G401 (cell line): ENCODE measurements at places on chromosomes 5 and 9. TPM values are rescaled to one million over a fixed set of nuclear protein-coding genes. Genes with fewer than 3 reads are reported as not detected.

The HBEGF gene
- total RNA-seq = 28.3 and 40.1 TPM in 2 replicates

The LECT2 gene
- total RNA-seq = not detected in 2 replicates

The TMEM252 gene
- not detected in 2 replicates for total RNA-seq

The SPINK5 gene
- total RNA-seq = not detected in 2 replicates

The HEXB gene
- 661 and 662 TPM in 2 replicates for total RNA-seq

The GRXCR2 gene
- not detected in 2 replicates for total RNA-seq

The ANKDD1B gene
- not detected in 2 replicates for total RNA-seq

The PTPRD gene
- 13.0 and 15.0 TPM in 2 replicates for total RNA-seq

The GALNT12 gene
- 5.6 and 9.5 TPM in 2 replicates for total RNA-seq

The SPINK7 gene
- total RNA-seq = not detected in 2 replicates

The SLC23A1 gene
- not detected in 2 replicates for total RNA-seq

The GLRA1 gene
- not detected in 2 replicates for total RNA-seq

The TXNDC8 gene
- not detected in 2 replicates for total RNA-seq

The C9orf78 gene
- total RNA-seq = 23.4 and 49.4 TPM in 2 replicates

The CYSRT1 gene
- total RNA-seq = 10.7 and 16.0 TPM in 2 replicates

The TRIP13 gene
- 61.0 and 67.2 TPM in 2 replicates for total RNA-seq

The BARHL1 gene
- total RNA-seq = not detected in 2 replicates

The GMCL2 gene
- 0.03 TPM in 1 of 2 replicates, not detected in the other for total RNA-seq

The ZNF608 gene
- 25.7 and 34.8 TPM in 2 replicates for total RNA-seq

The NINJ1 gene
- 25.6 and 28.4 TPM in 2 replicates for total RNA-seq

The ATG12 gene
- total RNA-seq = 48.1 and 67.1 TPM in 2 replicates

The PCDHA4 gene
- 4.2 and 5.4 TPM in 2 replicates for total RNA-seq
